ENCODE measurements at places on chromosomes 3 and 15.

DNA sequence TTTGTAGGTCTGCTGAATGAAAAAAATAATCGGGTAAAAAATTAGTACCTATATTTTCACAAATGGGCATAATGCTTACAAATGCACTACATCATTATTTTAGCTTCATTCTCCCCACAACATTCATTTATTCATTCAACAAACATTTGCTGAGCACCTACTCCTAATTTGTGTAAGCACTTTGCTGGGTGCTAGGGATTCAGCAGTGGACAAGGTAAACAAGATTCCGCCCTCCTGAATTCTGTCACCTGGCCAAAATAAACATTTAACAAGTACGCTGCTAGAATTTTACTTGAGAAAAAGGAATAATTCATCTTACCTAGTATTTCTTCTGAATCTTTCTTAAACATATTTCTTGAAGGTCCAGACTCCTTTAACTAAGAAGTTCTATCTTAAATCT lies 72.1 kb downstream of the TIGIT start:
- DNase-seq: no peak

GRCh38 chr3:188448813-188449212 lies 294.9 kb downstream of the LPP start:
- DNase-seq: no peak

DNA sequence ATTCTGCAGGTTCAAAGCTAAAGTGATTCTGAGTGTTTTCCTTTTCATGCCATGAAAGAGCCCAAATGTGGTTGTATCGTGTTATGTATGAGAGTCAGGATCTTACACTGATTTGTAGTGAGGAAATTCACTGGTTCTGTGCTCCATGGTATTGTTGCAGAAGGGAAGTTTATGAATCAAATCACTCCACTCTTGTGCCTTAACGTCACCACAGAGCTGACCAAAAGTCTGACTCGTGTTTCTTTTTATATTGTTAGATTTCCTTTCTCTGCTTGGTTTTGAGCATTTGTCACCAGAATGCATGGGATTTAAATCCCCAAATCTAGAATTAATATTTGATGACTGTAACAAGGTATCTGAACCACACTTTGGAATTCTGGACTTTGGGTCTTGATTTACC lies 29.1 kb upstream of the SLC30A4 start:
- DNase-seq: no peak

- no peak for DNase-seq
Measured at GRCh38 chr15:80942746-80943565, 46.7 kb downstream of the MESD start.

DNA sequence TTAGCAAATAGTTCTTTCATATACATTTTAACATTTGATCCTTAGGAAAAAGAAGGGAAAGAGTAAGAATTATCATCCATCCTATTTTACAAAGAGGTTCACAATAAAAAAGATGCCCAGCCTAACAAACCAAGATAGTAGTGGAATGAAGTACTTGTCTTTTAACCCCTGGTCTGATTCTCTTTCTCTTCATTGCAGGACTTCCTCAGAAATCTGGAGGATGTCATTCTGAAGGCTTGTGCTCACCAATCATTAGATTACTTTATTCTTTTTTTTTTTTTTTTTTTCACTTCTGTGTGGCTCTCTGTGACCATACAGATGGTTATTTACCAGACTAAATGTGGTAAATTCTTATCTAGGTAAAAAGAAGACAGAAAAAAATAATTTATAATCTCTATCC lies 7.0 kb downstream of the HDGFL3 start:
- peak; percentile 23 for DNase-seq

DNA sequence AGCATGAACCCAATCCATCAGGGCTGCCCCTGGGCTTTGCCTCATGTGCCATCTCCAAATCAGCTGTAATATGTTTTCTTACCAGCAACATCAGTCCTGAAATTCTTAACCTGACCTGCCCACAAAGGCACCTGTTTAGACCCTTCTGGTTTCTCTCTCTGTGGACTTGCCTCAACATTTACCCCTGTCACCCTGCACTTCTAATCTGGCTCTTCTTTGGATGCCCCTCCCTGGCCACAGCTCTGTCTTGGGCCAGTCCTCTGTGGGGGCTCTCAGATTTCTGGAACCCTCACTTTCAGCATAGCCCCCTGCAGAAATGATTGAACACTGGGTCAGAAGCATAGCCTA lies 168.7 kb upstream of the STAC start:
- no peak for DNase-seq

GRCh38 chr15:32700501-32701150 lies 17.2 kb upstream of the GREM1 start:
- DNase-seq: no peak
